ENCODE measurements at places on chromosomes 16 and 17.
A peak's percentile ranks its signal among the peaks of the same experiment; 100 is the strongest.

DNA sequence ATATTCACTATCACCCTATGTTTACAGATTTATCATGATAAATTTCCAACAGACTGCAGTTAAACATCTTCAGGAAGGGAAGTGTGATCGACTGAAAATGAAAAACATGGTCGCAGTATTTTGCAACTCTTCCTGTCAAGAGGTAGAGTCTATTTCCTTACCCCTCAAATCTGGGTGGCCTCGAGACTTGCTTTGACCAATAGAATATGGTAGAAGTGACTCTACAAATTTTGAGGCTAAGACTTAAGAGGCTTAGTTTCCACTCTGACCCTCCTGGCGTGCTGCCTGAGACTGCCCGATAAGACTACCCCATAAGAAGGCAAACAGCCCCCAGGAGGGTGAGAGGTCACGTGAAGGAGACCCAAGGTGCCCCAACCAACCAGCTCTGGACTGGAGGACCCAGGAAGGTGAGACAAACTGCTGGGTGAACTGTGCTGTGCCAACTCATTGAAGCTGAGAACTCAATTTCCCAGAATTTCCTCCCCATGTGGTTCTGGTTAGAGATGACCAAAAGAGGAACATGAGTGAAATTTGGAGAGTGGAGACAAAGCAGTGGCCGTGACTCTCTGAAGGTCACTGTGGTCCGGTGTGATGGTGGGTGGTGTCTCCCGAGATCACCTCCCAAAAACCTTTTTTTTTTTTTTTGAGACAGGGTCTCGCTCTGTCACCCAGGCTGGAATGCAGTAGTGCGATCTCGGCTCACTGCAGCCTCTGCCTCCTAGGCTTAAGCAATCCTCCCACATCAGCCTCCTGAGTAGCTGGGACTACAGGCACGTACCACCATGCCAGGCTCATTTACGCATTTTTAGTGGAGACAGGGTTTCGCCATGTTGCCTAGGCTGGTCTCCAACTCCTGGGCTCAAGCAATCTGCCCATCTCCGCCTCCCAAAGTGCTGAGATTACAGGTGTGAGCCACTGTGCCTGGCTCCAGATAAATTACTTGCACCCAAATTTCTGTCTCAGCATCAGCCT is 38.2 kb upstream of the LITAF start:
- DNase-seq: no peak

DNA sequence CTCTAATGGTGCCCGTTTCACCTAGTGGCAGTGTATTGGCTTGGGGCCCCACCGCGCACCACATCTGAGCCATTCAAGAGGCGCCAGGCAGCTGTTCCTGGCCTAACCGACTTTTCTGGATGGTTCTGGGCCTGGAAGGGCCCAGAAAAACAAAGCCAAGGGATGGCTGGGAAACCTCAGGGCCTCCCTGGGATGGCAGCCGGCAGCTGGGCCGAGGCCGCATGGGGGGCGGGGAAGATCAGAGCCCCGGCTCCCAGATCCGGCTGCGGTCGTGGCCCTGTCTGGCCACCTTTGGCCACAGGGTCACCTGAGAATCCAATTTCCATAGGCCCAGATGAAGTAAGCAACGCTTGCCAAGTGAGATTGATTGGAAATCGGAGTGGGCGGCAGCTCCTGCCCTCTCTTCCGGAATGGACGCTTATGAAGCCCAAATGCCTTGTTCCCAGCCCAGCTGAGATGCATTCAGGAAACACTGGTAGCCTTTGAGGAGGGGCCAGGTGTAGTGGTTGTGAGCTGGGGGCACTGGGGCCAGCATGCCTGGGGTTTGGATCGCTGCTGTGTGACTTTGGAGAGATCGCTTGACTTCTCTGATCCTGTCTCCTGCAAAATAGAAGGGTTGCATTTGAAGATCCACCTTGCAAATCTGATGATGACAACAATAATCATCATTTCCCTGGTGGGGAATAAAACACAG is 163.8 kb upstream of the GSE1 start:
- DNase-seq: no peak

DNA sequence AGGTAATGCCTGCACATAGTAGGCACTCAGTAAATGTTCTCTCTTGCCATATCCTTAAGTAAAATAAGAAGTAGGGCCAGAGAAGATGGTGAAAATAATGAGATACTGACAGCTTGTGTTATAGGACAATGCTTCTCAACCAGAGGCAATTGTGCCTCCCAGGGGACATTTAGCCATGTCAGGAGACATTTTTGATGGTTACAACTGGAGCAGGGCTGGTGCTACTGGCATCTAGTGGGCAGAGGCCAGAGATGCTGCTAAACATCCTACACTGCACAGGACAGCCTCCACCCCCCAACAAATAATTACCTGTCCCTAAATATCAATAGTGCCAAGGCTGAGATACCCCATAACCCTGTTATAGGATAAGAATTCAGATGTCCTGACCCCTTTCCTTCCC is 1.7 kb downstream of the RAD51D start:
- DNase-seq: no peak

DNA sequence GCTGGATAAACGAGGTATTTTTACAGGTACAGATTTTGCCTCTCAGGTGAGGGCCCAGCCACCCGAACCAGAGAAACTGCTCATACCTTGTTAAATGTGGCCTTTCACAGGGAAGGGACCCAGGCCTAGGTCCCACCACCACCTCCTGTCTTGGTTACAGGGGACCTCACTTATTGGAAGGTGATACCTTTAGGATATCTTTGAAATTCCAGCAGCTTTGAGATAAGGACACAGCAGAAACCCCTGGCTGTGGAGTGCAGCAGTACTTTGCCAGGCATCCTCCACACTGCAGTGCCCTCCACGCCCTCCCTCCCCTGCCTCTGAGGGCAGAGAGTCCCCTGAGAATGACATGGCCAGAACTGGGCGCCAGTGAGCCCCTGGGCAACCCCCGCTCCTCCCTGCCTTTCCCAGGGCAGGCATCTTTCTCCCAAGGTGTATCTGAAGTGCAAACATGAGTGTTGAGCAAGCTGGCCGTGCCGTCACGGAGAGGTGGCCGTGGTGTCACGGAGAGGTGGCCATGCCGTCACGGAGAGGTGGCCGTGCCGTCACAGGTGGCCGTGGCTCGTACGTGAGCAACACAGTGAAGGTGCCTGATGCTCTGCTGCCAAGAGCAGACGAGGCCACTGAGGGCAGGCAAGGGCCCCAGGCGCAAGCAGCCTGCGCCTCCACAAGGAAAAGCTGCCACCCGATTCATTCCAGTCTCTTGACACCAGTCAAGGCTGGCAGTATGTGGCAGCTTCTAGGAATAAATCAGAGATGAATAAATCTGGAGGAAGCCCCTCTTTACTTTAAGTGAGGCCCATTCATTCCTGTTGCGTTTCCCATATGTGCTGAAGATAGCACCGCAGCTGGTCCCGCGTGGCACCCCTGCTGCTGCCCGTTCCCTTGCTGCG is 134.5 kb upstream of the CHMP6 start:
- DNase-seq: no peak

DNA sequence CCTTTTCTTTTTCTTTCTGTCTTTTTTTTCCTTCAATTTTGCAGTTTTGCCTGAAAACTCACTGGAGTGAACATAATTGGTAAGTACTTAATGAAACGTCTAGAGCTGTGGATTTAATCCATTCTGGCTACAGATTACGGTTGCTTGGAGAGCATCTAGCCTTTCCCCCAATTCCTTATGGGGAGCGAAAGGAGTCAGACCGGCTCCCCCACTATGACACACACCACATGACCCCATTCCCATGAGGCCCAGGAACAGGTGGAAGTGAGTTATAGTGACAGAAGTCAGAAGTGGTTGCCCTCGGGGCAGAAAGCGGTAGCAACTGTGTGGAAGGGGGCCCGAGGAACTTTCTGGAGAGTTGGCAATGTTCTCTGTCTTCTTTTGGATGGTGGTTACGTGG is 41.2 kb downstream of the EMP2 start:
- no peak for DNase-seq

DNA sequence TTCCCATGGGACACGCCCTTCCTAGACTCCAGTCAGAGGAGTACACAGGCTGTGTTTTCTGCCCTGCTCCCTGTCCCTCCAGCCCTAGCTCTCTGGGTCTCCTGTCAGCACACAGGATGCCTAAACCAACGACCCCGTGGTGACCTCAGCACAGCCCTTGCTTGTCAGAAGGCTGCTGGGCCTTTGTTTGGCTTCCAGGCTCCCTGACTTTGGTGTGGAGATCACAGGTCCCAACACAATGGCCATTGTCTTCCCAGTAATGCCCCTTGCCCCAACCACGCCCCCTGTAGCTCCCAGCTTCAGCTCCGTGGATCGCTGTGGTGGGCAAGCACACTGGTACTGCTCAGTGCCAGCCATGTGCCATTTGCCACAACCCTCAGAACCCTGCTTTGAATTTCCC is 15.0 kb downstream of the HNF1B start:
- no peak for DNase-seq

DNA sequence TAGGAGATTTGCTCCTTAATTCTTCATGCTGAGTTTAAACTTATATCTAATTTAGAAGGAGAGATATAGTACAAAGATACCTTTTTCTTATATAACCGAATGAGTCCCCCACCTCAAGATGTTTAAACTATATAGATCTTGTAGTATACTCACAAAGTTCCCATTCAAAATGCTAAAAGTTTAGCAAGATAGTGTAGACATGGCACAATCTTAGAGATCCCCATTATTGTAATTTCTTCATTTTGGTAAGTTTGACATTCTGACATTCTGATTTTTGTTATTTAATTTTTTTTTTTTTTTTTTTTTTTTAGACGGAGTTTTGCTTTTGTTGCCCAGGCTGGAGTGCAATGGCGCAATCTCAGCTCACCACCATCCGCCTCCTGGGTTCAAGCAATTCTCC is 22.8 kb downstream of the SNTB2 start:
- DNase-seq: no peak

- no peak for DNase-seq
Measured at GRCh38 chr17:73684183-73684582, 39.9 kb upstream of the SDK2 start.

GRCh38 chr17:9021992-9022572 is 772 bp downstream of the NTN1 start:
- no peak for DNase-seq

GRCh38 chr16:64428463-64429113 is 693.3 kb downstream of the CDH11 start:
- DNase-seq: no peak

GRCh38 chr17:81066771-81067315 is 31.9 kb downstream of the BAIAP2 start:
- DNase-seq: no peak

- DNase-seq: no peak
Measured at GRCh38 chr17:21318439-21318838, 33.9 kb downstream of the MAP2K3 start.

GRCh38 chr16:6645768-6646568 is 686.7 kb upstream of the RBFOX1 start:
- no peak for DNase-seq

DNA sequence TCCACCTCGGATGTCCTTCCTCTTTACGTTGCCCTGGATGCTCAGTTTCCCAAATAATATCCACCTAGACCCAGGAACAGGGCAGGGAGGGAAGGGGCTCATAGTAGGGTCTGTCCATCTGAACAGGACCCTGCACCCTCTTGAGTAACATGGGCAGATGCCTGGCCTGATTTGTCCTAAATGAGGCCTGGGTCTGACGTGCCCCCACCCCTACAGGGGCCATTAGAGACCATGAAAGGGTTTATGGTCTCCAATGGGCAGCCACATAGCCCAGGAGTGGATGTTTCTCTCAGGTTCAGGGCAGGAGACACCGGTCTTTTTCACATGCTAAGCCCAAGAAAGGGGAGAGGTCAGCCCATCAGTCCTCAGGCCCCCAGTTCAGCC is 6.8 kb downstream of the CACNG1 start:
- DNase-seq: no peak

DNA sequence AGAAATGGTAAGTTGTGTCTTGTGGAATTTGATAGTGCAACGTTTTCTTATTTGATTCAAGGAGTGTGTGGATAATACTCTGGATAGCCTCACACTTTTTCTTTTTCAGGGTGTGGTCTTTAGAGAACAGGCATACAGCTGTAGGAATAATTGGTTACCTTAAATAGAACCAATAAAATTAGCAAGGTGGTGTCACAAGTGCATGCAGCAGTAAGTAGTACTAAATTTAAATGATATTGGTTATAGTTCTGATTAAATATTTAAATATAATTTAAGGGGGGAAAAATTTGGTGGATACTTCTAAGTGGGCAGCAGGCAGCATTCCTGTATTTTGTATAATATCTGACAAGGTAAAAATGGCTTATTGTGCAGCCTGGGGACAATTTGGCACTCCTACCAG is 3.7 kb downstream of the HAPSTR1 start:
- no peak for DNase-seq

DNA sequence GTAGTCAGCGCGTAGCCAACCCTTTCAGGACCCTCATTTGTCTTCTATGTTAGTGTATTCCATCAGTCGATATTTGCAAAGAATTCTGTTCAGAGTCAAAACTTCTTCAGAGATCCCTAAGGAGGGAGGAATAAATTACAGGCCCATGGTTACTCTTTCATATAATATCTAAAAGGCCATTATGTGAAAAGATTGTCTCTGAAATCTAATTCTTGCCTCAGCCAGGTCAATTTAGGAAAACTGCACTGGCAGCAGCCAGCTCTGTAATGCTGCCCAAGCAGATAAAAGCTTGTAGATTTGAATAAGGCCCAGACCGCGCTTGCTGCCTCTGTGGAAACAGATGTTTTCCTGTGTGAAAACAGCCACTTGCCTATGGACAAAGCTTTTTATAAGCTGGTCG is 379.8 kb downstream of the CNTNAP4 start:
- no peak for DNase-seq

GRCh38 chr16:85688586-85689284 is at the start of gene GINS2:
Gene GINS2, minus strand, starts transcription at chr16:85688954. Its CDS starts 56 bp downstream, at chr16:85688898.
- peak; percentile 80 for DNase-seq

GRCh38 chr16:24789881-24790280 is 55.9 kb upstream of the SLC5A11 start:
- DNase-seq: no peak

DNA sequence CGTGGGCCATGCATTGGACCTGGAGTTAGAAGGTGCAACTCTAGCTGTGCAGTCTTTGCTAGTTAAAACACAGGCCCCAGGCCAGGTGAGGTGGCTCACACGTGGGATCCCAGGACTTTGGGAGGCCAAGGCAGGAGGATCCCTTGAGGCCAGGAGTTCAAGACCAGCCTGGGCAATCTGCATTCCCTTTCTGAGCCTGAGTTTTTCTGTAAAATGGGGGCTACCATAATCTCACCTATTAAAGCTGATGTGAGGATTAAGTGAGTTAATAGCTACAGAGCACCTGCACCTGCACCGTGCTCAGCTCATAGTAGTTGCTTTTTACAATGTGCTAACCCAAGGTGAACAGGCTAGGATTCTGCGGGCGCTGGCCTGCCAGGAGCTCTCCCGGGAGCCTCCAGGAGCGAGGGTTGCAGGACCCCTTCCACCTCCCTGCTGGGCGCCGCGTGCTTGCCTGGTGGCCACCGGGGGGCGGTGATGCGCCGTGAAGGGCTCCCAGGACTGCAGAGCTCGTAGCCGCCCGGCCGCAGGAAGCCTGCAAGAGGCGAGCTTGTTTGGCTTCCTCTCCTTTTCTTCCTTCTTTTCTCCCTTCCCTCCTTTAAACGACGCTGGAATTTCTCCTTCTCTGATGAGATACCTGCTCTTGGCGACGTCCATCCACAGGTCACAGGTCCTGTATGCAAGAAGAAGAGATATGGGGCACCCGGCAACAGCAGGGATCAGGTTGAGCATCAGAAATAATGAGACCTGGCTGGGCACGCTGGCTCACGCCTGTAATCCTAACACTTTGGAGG is 51.3 kb downstream of the ZFP90 start:
- peak; percentile 3 for DNase-seq
